Caco-2 (cell line): ENCODE measurements at places on chromosomes 12 and 14. TPM values are rescaled to one million over a fixed set of nuclear protein-coding genes. Genes with fewer than 3 reads are reported as not detected.

The FGF23 gene
- 0.16 TPM in 1 of 2 replicates, not detected in the other for total RNA-seq

The ASCL1 gene
- total RNA-seq, result not detected in 2 replicates

The UNC119B gene
- 39.1 and 44.4 TPM in 2 replicates for total RNA-seq

The ACADS gene
- total RNA-seq, result 12.5 and 13.1 TPM in 2 replicates

The MYO1H gene
- 0.18 TPM in 1 of 2 replicates, not detected in the other for total RNA-seq

The NCAPD2 gene
- 204 and 218 TPM in 2 replicates for total RNA-seq

The METAP2 gene
- total RNA-seq, result 134 and 138 TPM in 2 replicates

The OTX2 gene
- not detected in 2 replicates for total RNA-seq

The STRAP gene
- 246 and 262 TPM in 2 replicates for total RNA-seq

The KLRK1 gene
- 0.18 and 0.28 TPM in 2 replicates for total RNA-seq

The PTHLH gene
- total RNA-seq, result not detected in 2 replicates

The HHIPL1 gene
- total RNA-seq, result 2.1 and 2.9 TPM in 2 replicates

The SLC17A8 gene
- total RNA-seq, result not detected in 2 replicates

The ENDOU gene
- total RNA-seq, result 0.43 and 0.53 TPM in 2 replicates

The BEGAIN gene
- 0.54 TPM in 1 of 2 replicates, not detected in the other for total RNA-seq

GRCh38 chr14:41749429-41749828 lies 142.8 kb downstream of the LRFN5 start:
- no peak for DNase-seq

- no peak for DNase-seq
These were observed 6.4 kb downstream of the AQP6 start for GRCh38 chr12:49979016-49979586.

DNA sequence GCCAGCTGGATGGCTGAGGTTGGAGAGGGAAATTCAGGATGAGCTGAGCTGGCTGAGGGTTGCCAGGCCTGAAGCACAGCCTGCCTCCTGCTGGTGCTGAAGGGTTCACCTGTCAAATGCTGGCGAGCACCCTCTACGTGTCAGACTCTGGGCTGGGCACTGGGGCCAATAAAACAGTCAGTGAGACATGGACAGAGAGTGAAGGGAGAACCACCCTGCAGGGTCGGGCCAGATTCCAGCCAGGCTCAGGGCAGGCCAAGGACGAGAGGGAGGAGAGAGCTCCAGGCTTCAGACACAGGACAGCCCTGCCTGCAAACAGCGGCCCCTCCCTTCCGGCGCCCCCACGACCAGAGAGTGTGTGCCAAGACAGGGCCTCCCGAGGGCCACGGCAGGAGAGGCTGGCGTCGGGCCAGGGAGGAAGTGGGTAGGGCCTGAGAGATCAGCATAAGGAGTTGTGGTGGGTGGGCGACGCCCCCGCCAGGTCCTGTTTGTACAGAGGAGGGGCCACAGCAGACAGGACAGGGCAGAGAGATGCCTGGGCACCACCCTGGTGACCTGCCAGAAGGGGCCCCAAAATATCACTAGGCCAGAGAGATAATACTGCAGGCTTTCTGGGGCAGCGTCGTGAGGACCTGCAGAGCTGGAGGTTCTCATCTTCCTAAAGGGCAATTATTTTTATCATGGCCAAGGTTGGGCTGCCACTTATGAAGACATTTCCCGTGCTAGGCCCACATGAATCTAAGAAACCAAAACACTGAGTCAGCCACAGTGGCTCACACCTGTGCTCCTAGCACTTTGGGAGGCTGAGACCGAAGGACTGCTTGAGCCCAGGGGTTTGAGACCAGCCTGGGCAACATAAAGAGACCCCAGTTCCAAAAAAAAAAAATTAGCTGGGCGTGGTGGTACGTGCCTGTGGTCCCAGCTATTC lies 73.1 kb upstream of the GPR68 start:
- no peak for DNase-seq

GRCh38 chr12:25695574-25695973 lies 142.5 kb upstream of the LMNTD1 start:
- DNase-seq, result no peak

GRCh38 chr12:56878010-56878339 lies 56.2 kb downstream of the SDR9C7 start:
- peak; percentile 6 for DNase-seq

- DNase-seq, result no peak
These were observed 211.3 kb downstream of the ALG10 start for GRCh38 chr12:34233618-34234017.

GRCh38 chr14:84390010-84390409 lies 1139.9 kb upstream of the FLRT2 start:
- no peak for DNase-seq

- no peak for DNase-seq
These were observed 1635.4 kb upstream of the FLRT2 start for GRCh38 chr14:83894568-83894967.

GRCh38 chr14:52348776-52349175 lies 34.7 kb downstream of the PTGER2 start:
- DNase-seq, result no peak

GRCh38 chr12:109504068-109504467 lies 26.6 kb downstream of the UBE3B start:
- DNase-seq, result no peak

DNA sequence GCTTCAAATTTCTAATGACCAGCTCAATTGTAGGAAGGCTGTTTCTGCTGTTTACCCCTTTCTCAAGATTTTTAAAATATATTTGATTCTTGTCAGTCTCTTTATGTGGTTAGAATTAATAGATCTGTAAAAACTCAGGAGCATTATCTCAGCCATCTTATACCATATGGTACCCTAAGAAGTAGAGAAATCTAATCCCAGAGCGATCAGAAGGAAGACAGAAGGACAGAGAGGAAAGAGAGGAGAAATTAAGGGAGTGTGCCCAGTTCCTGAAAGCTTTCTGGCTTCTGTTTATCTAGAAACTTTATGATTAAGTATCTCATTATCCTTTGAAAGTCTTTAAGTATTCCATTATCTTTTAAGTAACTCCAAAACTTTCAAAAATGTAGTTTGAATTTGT lies 152.1 kb upstream of the NAV3 start:
- DNase-seq, result no peak

DNA sequence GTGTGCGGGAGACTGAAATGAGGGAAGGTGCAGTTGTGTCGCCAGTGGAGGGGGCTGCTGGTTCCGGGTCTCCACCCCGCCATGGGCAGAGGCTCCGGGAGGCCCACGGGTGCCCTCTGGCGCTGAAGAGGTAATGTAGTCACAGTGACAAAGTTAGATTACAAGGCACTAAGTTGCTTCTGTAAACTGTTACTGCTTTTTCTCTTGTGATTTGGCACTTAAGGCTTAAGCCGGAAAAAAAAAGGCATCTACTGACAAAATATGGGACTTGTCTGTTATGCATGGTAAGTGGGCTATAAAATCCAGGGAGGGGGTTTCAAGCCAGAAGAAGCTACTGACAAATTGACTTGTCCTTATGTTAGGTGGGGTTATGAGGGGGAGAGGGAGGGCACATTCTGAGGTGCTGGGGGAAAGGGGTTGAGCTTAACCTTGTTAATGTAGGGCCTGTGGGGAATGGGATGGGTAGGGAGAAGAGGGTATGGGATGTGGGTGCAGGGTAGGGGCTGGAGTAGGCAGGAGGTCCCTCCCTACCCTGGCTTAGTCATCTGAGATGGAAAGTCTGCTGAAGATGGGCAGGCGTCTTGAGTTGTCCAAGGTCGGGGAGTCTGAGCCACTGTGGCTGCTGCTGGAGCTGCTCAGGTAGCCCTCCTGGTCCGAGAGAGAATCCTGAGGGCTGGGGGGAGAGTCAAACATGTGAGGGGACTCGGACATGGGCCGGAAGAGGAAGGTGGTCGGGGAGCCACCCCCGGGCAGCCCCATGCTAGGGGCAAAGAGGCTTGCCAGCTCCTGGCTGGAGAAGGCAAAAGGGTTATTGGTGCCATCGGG lies 3.7 kb downstream of the ZFP36L1 start:
- DNase-seq, result no peak

DNA sequence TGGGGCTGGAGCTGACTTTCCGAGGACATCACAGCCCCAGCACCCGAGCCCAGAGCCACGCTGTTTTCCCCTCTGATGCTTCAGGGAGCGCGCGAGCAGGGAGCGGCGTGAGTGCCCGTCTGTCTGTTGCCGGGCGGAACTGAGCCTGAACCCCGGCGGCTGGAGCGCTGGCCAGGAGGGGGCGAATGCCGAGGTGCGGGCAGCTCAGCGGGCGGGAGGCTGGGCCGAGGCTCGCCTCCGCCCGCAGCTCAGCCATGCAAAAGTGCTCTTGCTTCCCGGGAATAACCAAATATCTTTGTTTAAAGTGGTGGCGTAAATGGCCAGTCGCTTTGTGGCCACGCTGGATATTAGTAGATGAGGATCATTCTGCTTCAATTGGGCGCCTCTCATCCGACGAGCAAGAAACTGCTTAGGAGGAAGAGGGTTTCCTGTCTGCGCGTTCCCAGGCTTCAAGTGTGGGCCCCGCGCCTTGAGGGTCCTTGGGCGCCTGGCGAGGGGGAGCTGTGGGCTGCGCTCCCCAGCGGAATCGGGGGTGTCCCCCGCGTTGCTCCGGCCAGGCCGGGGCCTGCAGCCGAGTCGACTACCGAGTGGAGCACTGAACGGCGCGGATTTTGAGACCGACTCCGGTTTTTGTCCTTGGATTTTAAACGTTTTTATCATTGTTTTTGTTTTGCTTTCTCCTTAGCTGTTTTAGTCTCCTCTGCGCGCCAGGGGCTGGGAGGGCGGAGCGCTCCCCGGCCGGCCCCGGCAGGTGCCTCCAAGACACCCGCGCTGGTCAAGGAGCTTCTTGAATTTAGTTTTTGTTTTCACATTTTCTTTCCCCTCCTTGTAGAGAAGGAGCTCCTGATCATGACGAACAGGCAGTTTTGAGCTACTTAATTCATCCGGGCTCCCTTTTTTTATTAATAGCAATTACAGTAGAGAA lies 831 bp upstream of the NKX2-1 start:
- DNase-seq, result peak; percentile 73

DNA sequence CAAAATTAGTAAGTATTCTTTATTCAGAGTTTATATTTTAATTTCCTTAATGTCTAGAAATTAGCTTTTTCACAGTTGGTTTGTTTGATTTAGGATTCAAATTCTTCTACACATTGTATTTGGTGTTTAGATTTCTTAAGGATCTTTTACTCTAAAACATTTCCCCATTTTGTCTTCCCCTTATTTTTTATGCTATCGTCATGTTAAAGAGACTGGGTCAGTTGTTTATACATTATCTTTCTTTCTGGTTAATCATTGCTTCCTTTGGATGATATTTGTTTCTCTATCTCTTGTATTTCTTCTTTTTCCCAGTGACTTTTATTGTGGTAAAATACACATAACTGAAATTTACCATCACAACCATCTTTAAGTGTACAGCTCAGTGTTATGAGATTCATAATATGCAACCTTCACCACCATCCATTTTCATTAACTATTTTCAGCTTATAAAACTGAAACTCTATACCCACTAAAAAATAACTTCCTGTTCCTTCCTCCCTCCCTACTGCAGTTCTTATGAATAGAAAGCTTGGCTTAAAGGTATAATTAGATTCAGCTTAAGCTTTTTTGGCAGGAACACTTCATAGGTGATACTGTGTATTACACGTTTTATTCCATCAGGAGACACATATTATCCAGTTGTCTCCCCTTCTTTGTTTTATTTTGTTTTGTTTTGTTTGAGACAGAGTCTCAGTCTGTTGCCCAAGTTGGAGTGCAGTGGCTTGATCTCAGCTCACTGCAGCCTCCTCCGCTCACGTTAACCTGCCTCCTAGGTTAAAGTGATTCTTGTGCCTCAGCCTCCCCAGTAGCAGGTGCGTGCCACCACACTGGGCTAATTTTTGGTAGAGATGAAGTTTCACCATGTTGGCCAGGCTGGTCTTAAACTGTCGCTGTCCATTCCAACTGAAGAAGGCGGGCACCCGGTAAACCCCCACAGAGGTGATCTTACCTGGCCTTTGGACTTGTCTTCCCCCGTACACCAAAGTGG lies 45.0 kb downstream of the NOPCHAP1 start:
- DNase-seq, result no peak

DNA sequence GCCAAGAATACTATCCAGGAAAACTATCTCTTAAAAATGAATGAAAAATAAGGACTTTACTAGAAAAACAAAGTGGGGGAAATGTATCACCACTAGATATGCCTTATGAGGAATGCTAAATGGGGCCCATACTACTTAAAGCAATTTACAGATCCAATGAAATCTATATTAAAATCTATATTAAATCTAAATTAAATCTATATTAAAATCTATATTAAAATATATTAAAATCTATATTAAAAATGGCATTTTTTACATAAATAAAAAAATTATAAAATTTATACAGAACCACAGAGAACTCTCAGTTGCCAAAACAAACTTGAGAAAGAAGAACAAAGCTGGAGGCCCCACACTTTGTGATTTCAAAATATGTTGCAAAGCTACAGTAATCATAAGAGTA lies 234.5 kb downstream of the RPL10L start:
- no peak for DNase-seq

DNA sequence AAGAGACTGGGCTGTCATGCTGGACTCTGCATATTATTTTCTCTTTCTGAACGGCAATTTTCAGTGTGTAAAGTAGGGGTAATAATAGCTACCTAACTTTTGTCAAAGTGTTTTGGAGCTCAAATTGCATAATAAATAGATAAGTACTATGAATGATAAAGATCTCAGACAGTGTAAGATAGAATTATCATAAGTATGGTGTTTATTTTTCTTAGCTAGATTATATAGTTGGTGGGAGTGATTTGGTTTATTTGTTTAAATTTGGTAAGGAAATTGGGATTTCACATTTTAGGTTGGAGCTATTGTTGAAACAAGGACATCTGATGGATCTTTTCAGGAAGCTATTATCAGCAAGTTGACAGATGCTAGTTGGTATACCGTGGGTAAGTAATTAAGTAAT lies 7.4 kb downstream of the ARID4A start:
- no peak for DNase-seq

DNA sequence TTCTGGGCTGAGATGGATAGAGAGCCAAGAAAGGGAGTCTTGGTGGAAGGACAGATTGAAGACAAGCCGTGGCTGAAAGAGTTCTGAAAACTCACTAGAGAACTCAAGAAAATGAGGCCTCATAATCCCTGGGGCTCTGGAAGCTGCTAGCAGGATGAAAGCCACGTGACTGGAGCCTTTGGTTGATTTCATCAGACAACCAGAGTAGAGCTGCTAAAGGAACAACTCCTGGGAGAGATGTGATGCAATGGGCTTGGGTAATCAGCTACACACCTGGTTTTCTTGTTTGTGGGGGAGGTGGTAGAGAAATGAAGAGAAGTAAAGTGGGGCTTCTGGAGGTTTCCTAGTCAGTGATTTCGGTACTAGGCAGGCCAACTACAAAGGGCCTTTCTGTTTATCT lies 13.4 kb downstream of the CSRNP2 start:
- peak; percentile 87 for DNase-seq

GRCh38 chr14:39673734-39674133 lies 241.5 kb upstream of the FBXO33 start:
- no peak for DNase-seq
